Amygdala (tissue), 56 donors: ENCODE measurements at places on chromosomes 2 and 18.

- DNase-seq = no peak
These were observed 2.7 kb upstream of the ACTR3 start for GRCh38 chr2:113887009-113887792.

GRCh38 chr2:214217599-214217998 lies 193.3 kb upstream of the VWC2L start:
- no peak for DNase-seq

- no peak for DNase-seq
These were observed 172.2 kb downstream of the TMEM247 start for GRCh38 chr2:46651363-46652099.

DNA sequence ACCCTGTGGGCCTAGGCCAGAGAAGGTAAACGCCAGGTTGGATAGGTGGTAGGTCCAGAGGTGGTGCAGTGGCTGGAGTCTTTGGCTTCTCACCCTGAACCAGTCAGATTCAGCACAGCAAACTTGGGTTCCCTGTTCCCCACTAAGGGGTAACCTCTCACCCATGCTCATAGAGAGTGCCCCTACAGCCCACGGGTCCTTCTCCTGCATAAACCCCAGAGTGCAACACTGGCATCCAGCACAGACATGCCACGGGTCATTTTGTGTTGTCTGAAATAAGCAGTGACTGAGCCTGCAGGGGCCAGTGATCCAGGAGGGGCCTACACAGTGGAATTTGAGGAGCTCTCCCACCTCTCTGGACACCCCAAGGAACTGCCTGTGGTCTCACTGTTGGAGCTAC lies 40.5 kb upstream of the ATP6V1B1 start:
- no peak for DNase-seq

GRCh38 chr18:12741351-12741750 lies 38.5 kb downstream of the PSMG2 start:
- DNase-seq = no peak
